ENCODE measurements at places on chromosomes 16 and 17.

DNA sequence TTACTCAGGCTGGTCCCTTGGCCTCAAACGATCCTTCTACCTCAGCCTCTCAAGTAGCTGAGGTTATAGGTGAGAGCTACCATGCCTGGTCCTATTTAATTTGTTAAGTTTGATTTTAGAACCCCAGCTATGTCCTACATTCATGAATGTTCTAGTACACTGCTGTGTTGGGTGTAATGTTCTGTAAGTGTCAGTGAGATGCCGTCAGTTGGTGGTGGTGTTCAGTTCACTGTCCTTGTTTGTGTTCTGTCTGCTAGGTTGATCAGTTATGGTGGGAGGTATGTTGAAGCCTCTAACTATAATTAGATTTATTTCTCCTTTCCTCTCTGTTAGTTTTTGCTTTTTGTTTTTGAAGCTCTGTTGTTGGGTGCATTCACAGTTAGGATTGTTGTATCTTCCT is 8.3 kb downstream of the IST1 start:
- DNase-seq, result no peak

GRCh38 chr17:79667121-79667715 is 56.4 kb upstream of the RBFOX3 start:
- DNase-seq, result no peak

GRCh38 chr17:43068570-43069367 is 43.7 kb downstream of the RND2 start:
- DNase-seq, result no peak

DNA sequence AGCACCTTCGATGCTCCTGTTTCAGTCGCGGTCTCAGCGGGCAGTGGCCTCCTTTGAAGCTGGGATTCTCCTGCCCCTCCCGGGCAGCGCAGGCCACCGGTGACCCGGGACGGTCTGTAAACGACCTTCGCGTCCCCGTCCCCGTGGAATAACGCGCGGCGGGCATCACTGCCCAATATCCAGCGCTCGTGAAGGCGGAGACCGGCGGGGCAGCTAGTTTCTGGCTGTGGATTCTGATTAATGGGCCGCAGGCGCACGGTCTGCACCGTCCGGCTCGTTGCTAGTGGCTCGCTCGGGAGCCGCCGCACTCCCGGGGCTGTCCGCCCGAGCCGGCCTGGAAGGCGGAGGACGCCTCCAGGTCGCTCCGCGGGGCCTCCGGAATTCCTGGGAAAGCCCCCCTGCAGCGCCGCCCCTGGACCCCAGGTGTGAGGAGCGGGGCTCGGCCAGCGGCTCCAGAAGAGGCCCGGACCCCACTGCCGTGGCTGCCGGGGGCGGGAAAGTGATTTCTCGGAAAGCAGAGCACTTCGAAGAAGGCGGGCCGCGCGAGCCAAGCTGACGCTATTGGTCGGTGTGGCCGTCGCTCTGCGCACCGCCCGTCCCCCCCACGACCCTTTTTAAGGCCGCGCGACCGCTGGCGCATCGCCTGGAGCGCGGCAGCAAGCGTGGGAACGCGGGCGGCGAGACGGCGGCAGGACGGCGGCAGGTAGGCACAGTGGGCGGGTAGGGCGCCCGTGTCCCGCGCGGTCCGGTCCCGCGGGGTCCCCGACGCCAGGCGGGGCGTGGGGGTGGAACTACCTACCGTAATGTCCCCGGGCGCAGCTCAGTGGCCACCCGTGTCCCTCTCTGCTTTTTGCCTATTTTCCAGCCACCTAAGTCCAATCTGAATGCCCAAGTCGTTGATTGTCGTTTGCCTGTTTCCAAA is at the start of gene IRF8:
TSS of gene IRF8 (plus strand) at position 642 of the 922 bp plus-strand sequence. CDS start 3,854 bp downstream, outside the sequence.
- peak; percentile 54 for DNase-seq

DNA sequence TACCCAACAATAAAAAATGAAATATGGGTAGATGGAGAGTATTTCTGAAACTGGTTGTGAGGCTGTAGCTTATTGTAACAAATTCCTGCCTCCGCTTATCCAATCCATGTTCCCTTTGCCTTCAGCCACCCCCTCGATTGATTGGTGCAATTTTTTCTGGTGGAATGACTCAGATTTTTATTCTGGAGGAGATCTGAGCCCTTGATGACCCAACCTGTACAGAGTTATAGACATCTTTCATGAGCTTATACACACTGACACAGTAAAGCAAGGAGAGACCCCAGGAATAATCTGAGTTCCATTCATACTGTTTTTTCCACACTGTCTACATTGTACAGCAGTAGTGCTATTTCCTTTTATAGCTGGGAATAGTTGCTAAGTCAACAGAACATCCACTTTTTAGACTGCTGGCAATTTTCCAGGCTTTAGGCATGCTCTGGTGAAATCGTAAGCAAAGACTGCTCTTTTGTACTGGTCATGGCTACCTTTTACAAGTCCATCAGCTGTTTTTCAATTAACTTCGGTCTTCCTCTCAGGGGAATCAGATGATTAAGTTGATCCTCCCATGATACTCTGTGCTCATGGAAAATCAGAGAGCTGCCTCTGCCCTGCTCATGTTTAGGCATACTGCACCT is 30.1 kb downstream of the CCL4 start:
- no peak for DNase-seq

DNA sequence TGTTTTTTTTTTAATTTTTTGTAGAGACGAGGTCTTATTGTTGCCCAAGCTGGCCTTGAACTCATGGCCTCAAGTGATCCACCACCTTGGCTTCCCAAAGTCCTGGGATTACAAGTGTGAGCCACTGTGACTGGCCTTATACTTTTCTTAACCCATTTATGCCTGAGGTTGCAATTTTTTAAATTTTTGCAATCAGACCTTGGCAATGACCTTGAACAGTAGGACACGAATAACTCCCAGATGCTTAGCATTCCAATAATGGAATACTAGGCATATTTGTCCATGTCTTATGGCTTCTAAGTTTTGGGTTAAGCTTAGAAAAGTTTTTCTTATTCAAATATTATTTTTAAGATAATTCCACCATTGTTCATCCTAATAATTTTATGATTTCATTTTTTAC is 28.3 kb upstream of the TMEM97 start:
- no peak for DNase-seq
